ENCODE measurements at places on chromosomes 3 and 15. TPM values are rescaled to one million over a fixed set of nuclear protein-coding genes. Genes with fewer than 3 reads are reported as not detected.

The PLCH1 gene
- 0.34 TPM for total RNA-seq

The GOLGA8J gene
- not detected for total RNA-seq

The ADAMTSL3 gene
- total RNA-seq: under 0.01 TPM

The BNC1 gene
- total RNA-seq: 61.2 TPM

The GPR149 gene
- not detected for total RNA-seq

The TMC3 gene
- not detected for total RNA-seq
